ENCODE measurements at places on chromosomes 1 and 21. TPM values are rescaled to one million over a fixed set of nuclear protein-coding genes. Genes with fewer than 3 reads are reported as not detected.
A peak's percentile ranks its signal among the peaks of the same experiment; 100 is the strongest.

SLC2A1 gene
- total RNA-seq, result 201 TPM

GRCh38 chr1:174131032-174131638 lies 28.2 kb upstream of the RABGAP1L start:
- no peak for DNase-seq

GRCh38 chr1:183588827-183589226 lies 1.4 kb downstream of the NCF2 start:
- DNase-seq, result no peak

DNA sequence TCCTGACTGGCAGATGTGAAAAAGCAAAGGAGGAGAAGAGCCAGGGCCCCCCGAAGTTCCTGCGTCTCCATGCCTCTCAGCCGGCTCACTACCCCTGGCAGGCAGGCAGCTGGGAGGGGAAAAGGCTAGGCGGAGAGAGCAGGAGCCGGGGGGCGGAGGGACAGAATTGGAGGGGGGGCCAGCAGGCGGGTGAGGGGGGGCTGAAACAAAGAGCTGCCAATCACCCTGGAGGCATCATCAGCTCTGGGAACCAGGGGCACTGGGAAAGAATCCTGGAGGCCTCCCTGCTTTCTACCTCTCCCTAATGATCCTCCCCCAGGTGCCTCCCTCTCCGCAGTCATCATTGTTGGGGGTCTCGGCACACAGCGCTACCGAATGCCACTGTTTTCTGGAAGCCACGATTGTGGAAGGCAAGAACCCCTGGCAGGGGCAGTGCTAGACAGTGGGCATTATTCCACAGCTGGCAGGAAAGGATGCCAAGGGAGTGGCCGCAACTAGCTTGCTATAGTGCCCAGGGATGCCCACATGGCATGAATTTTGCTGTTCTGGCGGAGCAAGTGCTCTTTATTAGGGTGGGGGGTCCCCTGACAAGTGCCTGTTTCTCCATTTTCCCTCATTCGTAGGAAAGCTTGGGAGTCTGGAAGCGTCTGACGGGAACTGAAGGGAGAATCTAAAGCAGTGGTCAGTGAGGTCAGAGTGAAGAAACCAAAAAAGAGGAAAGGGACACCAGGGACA lies at the start of gene THBS3:
TSS of gene THBS3 (minus strand) at position 92 of the 735 bp plus-strand sequence. CDS start at position 71, 21 bp downstream.
- DNase-seq, result peak; percentile 81

GRCh38 chr1:157652859-157653493 lies 47.6 kb downstream of the FCRL3 start:
- peak; percentile 9 for DNase-seq

- DNase-seq, result no peak
These were observed 12.6 kb downstream of the METTL13 start for GRCh38 chr1:171794085-171794484.

DNA sequence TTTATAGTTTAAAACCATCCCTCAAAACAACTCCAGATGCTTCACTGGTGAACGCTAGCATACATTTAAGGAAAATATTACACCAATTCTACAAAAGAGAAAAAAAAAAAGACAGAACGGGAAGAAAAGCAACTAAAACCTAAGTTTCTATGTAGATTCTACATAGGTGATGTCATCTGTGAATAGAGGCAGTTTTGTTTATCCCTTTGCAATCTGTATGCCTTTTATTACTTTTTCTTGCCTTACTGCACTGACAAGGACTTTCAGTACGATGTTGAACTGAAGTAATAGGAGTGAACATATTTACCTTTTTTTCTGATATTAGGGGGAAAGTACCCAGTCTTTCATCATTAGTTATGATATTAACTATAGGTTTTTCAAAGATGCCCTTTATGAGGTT lies 101.7 kb upstream of the HAO2 start:
- DNase-seq, result no peak

DNA sequence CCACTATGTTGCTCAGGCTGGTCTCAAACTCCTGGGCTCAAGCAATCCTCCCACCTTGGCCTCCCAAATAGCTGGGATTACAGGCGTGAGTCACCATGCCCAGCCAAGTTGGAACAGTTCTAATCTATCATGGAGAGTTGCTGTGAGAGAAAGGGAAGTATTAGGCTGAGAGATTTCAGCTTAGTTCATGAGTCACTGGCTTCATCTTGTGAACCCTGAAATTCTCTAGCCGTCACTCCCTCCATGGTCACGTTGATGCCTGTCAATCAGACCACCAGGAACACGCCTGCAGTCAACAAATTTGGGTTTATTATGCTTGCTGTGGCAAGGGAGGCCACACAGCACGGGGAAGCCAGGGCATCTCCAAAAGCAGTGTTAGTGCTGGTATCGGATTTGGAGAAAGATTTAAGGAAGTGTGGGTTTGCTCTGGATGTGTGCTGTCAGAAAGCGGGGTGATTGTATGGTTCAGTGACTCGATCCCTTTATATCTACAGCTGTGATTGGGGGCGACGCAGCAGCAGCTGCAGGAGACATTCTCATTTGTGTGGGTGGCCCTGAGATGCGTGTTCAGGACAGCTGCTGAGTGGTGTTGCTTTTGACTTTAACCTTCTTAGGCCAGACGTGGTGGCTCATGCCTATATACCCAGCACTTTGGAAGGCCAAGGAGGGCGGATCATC lies 18.7 kb downstream of the UQCRHL start:
- DNase-seq, result peak; percentile 46
